Effector CD8-positive, alpha-beta T cell (primary cell): ENCODE measurements at places on chromosomes 2 and 18.

DNA sequence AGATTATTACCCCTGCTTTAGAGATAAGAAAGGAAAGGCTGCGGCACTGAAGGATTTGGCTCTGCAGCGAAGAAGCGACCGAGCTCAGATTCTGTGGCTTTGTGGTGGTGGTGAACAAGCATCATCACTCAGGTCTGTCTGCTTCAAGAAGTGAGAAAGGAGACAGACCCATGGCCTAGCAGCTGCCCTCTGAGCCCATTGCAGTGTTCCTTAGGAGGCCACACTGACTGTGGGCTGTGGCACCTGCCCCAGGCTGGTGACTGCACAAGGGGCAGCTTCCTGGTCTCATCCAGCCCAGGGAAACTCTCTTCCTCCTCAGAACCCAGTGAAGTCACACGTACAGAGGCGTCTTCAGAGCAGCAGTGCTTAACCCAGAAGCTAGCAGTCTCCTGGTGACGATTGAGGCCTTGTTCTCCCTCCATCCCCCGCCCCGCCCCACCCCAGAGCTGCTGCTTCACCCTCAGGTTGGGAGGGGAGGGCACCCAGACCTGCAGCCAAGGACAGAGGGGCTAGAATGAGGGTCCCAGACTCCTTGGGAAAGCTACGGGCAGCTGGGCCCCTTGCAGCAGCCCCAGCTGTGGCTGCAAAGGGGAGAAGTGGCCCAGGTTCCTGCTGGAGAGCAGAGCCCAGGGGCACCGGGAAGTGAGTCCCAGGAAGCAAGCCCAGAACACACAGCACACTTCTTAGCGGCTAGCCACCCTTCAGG lies 22.2 kb downstream of the BIN1 start:
- DNase-seq = no peak

- no peak for DNase-seq
These were observed 122.7 kb downstream of the RAB3GAP1 start for GRCh38 chr2:135174810-135175093.

DNA sequence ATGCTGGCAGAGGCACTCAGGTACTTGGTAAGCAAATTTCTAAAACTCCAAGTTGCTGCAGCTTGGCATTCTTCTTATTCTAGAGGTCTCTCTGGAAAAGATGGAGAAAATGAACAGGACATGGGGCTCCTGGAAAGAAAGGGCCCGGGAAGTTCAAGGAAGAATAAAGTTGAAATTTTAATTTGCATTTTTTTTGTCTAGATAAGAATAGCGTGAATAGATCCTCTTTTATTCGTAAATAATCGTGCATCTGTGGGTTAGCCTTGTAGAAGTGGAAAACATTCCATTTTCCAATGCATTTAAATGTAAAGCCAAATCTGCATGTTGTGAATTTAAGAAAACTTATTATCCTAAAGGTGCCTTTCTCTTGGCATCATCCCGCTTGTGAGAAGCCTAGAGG lies 61.0 kb downstream of the TNFRSF11A start:
- DNase-seq = no peak

DNA sequence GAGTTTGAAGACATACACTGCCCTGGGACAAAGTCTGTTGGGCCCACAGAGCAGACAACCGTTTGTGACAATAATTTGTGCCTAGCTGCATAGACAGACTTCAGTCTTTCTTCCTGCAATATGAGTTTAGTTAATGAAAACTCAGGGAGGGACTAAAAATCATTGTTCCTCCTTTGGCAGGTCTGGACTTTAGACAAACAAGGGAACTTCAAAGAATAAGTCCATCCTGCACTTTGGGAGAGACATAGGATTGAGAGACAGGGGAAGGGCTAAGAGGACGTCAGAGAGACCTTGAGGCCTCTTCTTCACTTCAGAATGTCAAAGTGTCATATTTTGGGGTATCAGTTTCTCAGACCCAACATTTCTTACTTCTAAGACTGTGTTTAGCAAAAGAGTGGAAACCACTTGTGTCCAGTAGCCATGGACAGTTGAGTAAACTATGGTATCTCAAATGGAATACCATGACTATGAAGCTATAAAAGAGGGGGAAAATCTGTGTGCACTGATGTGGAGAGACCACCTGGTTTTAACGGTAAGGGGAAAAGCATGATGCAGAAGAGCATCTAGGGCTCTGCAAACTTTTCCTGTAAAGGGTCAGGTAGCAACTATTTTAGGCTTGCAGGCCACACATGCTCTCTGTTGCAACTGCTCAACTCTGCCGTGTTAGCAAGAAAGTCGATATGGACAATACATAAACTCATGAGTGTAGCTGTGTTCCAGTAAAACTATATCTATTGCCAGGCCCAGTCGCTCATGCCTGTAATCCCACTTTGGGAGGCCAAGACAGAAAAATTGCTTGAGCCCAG lies 217.8 kb upstream of the SH3BP4 start:
- no peak for DNase-seq

GRCh38 chr2:98457045-98457696 lies 12.5 kb downstream of the INPP4A start:
- no peak for DNase-seq
